Activated CD4-positive, alpha-beta memory T cell treated with anti-CD3 and anti-CD28 coated beads for 36 hours (primary cell): ENCODE measurements at places on chromosomes 4 and X. TPM values are rescaled to one million over a fixed set of nuclear protein-coding genes. Genes with fewer than 3 reads are reported as not detected.
A peak's percentile ranks its signal among the peaks of the same experiment; 100 is the strongest.

GRCh38 chr4:40502220-40502619 is 127.4 kb downstream of the RBM47 start:
- no peaks in the 10 kb centered on the region for H3K27me3 ChIP-seq
- H3K4me3 ChIP-seq, result no peak overlapping the region
- no peaks in the 10 kb centered on the region for H3K36me3 ChIP-seq
- no peak overlapping the region for H3K27ac ChIP-seq

DNA sequence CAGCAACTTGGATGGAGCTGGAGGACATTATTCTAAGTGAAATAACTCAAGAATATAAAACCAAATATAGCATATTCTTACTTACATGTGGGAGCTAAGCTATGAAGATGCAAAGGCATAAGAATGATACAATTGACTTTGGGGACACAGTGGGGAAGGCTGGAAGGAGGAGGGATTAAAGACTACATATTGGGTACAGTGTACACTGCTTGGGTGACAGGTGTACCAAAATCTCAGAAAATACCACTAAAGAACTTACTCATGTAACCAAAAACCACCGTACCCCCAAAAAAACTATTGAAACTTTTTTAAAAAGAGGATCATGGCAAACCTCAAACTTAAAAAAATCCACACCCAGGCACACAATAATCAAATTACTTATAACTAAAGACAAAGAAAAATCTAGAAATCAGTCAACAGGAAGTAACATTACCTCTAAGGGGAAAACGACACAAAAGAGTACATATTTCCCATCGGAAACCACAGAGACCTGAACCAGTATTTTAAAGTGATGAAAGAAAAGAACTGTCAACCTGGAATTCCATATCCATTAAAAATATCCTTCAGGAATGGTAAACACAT is 241.8 kb downstream of the PRDM5 start:
- peaks cover 6% of the 10 kb centered on the region for H3K4me1 ChIP-seq
- no peak overlapping the region for H3K27ac ChIP-seq
- H3K4me3 ChIP-seq, result no peak overlapping the region
- no peaks in the 10 kb centered on the region for H3K36me3 ChIP-seq

GRCh38 chr4:87502580-87503238 is 26.5 kb downstream of the SPARCL1 start:
- no peak overlapping the region for H3K27ac ChIP-seq
- H3K36me3 ChIP-seq, result no peaks in the 10 kb centered on the region
- peaks cover 21% of the 10 kb centered on the region for H3K4me1 ChIP-seq
- no peaks in the 10 kb centered on the region for H3K27me3 ChIP-seq

AR gene
- 0.22 TPM for total RNA-seq

GRCh38 chrX:10571260-10571659 is 49.1 kb downstream of the MID1 start:
- no peak overlapping the region for H3K27ac ChIP-seq
- no peaks in the 10 kb centered on the region for H3K27me3 ChIP-seq
- no peak for DNase-seq
- no peaks in the 10 kb centered on the region for H3K4me1 ChIP-seq
- H3K36me3 ChIP-seq, result no peaks in the 10 kb centered on the region
- no peak overlapping the region for H3K4me3 ChIP-seq

DNA sequence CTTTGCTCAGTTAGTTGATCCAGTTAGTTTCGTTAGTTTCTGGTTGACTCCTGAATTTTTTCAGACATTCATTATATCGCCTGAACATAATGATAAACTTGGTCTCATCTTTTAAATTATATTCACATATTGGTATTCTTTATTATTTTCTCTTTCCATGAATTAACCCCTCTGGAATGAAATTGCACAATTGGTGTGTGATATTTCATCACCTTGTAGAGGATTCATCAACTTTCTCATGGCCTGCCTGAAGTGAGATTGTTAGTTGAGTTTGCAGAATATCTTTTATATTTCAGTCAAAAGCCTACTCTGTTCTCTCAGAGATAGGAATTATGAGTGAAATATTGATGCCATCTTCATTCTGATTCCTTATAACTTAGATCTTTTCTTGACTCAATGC is 1160.6 kb upstream of the AGA start:
- no peak overlapping the region for H3K27ac ChIP-seq
- no peaks in the 10 kb centered on the region for H3K36me3 ChIP-seq
- H3K4me1 ChIP-seq, result no peaks in the 10 kb centered on the region
- DNase-seq, result no peak
- no peaks in the 10 kb centered on the region for H3K27me3 ChIP-seq

- H3K36me3 ChIP-seq, result peaks cover 2% of the 10 kb centered on the region
- peaks cover 28% of the 10 kb centered on the region for H3K27me3 ChIP-seq
- H3K4me3 ChIP-seq, result no peak overlapping the region
Measured at GRCh38 chr4:65668201-65669089, 1.8 kb downstream of the EPHA5 start.

- H3K4me3 ChIP-seq, result no peak overlapping the region
- no peak overlapping the region for H3K27ac ChIP-seq
- no peaks in the 10 kb centered on the region for H3K36me3 ChIP-seq
- no peaks in the 10 kb centered on the region for H3K27me3 ChIP-seq
Measured at GRCh38 chrX:69948276-69948797, 101.4 kb downstream of the AWAT2 start.

DNA sequence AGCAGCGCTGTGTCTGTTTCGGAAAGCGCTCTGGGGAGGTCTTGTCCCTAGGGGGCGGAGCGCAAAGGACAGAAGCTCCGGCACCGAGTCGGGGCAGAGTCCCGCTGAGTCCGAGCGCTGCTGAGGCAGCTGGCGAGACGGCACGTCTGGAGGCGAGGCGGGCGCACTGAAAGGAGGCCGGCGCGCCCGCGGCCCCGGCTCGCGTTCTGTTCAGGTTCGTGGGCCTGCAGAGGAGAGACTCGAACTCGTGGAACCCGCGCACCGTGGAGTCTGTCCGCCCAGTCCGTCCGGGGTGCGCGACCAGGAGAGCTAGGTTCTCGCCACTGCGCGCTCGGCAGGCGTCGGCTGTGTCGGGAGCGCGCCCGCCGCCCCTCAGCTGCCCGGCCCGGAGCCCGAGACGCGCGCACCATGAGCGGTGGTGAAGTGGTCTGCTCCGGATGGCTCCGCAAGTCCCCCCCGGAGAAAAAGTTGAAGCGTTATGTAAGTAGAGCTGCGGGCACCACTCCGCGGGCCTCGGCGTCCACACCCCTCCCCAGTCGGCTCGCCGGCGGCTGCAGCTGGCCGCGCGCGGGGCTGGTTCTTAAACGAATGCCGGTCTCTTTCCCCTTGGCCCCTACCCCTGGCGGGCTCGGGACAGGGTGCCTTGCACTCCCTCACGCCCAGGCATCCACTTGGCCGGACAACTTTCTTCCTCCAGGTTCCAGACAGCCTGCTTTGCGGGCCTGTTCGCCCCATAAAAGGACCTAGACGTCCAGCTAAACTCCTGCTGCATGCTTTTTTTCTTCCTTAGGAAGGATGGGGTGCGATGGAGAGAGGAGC is at the start of gene GAB1:
TSS of gene GAB1 (plus strand) at position 96 of the 819 bp plus-strand sequence. CDS start at position 409, 313 bp downstream.
- peak within 1 kb of the TSS; percentile 72 for H3K4me3 ChIP-seq
- H3K27ac ChIP-seq, result no peak within 1 kb of the TSS
- no peaks in the 10 kb centered on the region for H3K36me3 ChIP-seq
- peak; percentile 51 for DNase-seq

DNA sequence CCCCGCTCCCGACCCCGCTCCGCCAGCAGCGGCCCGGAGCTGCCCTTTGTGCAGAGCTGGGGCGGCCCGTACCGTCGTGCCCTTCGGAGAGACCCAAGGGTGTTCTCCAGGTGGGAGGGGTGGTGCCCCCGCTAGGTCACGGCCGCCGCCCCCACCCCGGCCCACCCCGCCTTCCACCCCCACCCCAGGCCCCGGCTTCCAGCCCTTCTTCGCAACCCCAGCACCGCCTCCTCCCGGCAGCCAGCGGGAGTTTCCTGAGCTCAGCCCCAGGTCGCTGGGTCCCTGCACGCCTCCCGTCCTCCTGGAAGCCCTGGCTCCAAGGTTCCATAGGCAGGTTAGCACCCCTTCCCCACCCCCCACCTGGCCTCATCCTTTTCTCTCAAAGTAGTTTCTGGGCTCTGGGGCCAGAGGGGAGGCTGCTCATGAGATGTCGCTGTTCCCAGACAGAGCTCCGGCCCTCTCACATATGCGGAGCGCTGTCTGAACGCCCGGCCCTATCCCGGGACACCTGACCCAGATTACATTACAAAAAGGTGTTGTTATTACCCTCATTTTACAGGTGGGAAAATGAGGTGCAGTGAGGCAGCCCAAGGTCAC is 25.2 kb upstream of the FGFR3 start:
- peaks cover 16% of the 10 kb centered on the region for H3K27me3 ChIP-seq
- peak; percentile 54 for DNase-seq
- H3K27ac ChIP-seq, result no peak overlapping the region
- peaks cover 2% of the 10 kb centered on the region for H3K4me1 ChIP-seq
- no peaks in the 10 kb centered on the region for H3K36me3 ChIP-seq
- no peak overlapping the region for H3K4me3 ChIP-seq

GRCh38 chr4:14671146-14671545 is 331.1 kb upstream of the CPEB2 start:
- H3K4me1 ChIP-seq, result no peaks in the 10 kb centered on the region
- H3K27me3 ChIP-seq, result peaks cover under 1% of the 10 kb centered on the region
- no peak for DNase-seq
- H3K27ac ChIP-seq, result no peak overlapping the region

- H3K4me3 ChIP-seq, result no peak overlapping the region
- peaks cover 22% of the 10 kb centered on the region for H3K27me3 ChIP-seq
- no peaks in the 10 kb centered on the region for H3K36me3 ChIP-seq
Measured at GRCh38 chrX:2561456-2561855, 60.7 kb upstream of the DHRSX start.

TENM3 gene
- not detected for total RNA-seq

KDR gene
- total RNA-seq, result not detected

DNA sequence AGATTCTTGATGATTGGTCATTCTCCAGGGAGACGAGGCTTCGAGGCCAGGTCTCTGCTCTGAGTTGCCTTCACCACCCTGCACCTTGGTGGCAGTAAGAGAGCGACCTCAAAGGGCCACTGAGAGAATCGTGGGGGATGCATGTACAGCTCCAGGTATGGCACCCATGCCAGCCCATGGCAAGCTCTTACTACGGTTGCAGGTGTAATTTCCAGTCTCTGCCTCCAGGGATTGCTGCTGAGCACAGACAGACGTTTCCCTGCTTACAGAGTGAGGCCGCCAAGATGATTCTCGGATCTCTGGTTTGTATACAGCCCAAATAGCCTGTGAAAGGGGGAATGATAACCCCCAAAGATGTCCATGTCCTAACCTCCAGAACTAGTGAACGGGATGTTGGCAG is 16.3 kb upstream of the DRD5 start:
- peak; percentile 43 for DNase-seq
- H3K27me3 ChIP-seq, result peaks cover 22% of the 10 kb centered on the region
- no peak overlapping the region for H3K4me3 ChIP-seq
- H3K4me1 ChIP-seq, result no peaks in the 10 kb centered on the region

GRCh38 chrX:97389761-97390192 is 506.1 kb downstream of the RPA4 start:
- H3K4me3 ChIP-seq, result no peak overlapping the region
- H3K36me3 ChIP-seq, result peaks cover 8% of the 10 kb centered on the region
- DNase-seq, result no peak
- H3K27me3 ChIP-seq, result no peaks in the 10 kb centered on the region
- H3K27ac ChIP-seq, result peak overlapping the region; percentile 38

GRCh38 chr4:148445071-148445859 is 3.1 kb upstream of the NR3C2 start:
- H3K36me3 ChIP-seq, result peaks cover 3% of the 10 kb centered on the region
- peak overlapping the region; percentile 82 for H3K4me3 ChIP-seq
- peak overlapping the region; percentile 71 for H3K27ac ChIP-seq
- peak; percentile 71 for DNase-seq
- H3K27me3 ChIP-seq, result peaks cover 5% of the 10 kb centered on the region

DNA sequence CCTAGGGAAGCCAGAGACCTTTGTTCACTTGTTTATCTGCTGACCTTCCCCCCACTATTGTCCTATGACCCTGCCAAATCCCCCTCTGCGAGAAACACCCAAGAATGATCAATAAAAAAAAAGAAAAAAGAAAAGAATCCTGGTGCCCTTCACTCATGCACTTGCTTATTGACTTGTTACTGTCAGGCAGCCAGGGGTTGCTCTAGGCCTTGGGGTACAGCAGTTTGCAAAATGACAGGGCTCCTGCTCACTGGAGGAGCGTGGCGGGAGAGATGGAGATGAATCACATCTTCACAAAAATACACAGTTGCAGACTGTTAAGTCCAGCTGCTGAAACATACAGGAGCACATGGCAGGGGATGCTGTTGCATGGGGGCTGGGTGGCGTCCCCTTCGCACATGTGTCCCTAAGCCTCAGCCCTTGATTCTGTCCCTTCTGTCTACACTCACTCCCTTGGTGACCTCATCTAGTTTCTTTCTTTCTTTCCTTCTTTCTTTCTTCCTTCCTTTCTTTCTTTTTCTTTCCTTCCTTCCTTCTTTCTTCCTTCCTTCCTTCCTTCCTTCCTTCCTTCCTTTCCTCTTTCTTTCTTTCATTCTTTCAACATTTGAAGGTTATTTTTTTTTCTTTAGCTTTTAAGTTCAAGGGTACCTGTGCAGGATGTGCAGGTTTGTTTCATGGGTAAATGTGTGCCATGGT is 16.9 kb upstream of the TMEM271 start:
- no peak overlapping the region for H3K27ac ChIP-seq
- peaks cover 3% of the 10 kb centered on the region for H3K36me3 ChIP-seq
- H3K4me1 ChIP-seq, result no peaks in the 10 kb centered on the region
- DNase-seq, result no peak
- no peak overlapping the region for H3K4me3 ChIP-seq

FRG2 gene
- total RNA-seq, result not detected

DNA sequence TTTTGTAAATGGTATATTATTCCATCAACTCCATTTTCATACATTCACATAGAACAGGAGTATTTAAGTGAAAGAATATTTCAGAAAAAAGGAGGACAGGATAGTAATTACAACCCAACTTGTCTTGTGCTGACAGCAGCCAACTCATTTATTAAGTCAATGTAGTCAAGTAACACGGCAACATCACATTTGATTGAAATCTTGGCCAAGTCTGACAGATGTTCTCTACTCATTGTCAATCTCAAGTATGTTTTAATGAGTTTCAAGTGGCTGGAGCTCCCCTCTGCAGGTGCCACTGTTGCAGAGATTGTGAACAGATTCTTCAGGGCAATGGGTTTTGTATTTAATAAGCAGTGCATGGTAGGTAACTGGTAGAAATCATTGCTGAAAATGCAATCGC is 332.5 kb downstream of the C4orf33 start:
- no peaks in the 10 kb centered on the region for H3K27me3 ChIP-seq
- no peak overlapping the region for H3K4me3 ChIP-seq
- H3K4me1 ChIP-seq, result no peaks in the 10 kb centered on the region
- DNase-seq, result no peak

GRCh38 chr4:174561560-174561959 is 39.3 kb upstream of the HPGD start:
- H3K4me3 ChIP-seq, result no peak overlapping the region
- DNase-seq, result no peak
- H3K36me3 ChIP-seq, result no peaks in the 10 kb centered on the region
- no peaks in the 10 kb centered on the region for H3K4me1 ChIP-seq
- no peak overlapping the region for H3K27ac ChIP-seq
